Nucleus accumbens (tissue), 56 donors: ENCODE measurements at places on chromosomes 1 and 21.

DNA sequence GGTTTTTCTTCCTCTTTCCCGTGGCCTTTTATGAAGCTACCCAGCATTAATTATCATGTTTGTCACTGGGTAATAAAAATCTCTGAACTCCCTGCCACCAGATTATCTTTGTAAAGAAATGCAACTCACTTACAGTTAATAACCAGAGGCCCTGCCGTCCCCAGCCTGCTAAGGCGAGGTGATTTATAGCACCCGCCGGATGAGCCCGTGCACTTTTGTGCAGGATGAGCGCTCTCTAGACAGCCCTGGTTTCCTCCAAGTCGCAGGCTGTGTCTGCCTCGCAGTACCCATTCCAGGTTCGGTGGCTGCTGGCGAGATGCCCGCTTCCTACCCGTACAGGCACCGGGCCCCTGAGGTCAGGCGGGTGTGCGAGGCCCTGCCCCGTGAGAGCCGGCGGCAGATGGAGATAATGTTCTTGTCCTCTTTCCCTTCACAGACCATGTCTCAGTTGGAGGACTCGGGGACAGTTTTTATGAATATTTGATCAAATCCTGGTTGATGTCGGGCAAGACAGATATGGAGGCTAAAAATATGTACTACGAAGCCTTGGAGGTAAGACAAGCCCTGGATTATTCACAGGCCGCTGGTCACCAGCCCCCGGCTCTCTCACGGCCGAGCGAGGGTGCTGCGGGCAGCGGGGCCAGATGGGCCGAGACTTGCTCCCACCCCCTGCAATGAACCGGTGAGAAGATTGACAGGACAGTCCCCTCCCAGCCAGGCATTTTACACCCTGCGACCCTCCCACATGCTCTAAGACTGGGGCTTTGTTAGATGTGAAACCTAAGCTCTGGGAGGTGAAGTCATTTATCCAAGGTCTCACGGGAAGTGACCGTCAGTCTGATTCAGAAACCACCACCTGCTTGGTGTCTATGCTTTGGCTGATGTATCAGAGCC is 28.5 kb upstream of the SELENON start:
- no peak for DNase-seq

- DNase-seq = no peak
These were observed 25.8 kb downstream of the OSBPL9 start for GRCh38 chr1:51642739-51643142.

- no peak for DNase-seq
These were observed 69.8 kb downstream of the KCNT2 start for GRCh38 chr1:196538473-196538872.

GRCh38 chr1:224539971-224540370 is 76.1 kb upstream of the CNIH3 start:
- no peak for DNase-seq

GRCh38 chr1:181969902-181970301 is 91.6 kb downstream of the ZNF648 start:
- no peak for DNase-seq

DNA sequence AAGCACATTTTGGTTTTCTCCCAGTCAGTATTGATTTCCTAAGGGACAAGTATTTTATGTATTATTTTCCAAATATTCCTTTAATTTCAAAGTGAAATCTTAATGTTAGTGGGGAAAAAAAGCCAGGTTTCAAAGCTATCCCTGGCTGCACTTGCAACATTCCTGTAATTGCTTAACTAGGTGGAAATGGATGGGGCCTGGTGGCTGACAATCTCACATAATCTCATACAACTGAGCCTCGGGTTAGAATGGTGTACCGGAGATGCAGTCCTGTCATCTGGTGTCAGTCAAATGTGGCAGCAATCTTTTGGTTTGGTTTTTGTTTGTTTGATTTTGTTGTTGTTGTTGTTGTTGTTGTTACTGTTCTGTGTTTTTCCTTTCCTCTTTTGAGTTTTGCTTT is 46.1 kb downstream of the KDM1A start:
- no peak for DNase-seq

DNA sequence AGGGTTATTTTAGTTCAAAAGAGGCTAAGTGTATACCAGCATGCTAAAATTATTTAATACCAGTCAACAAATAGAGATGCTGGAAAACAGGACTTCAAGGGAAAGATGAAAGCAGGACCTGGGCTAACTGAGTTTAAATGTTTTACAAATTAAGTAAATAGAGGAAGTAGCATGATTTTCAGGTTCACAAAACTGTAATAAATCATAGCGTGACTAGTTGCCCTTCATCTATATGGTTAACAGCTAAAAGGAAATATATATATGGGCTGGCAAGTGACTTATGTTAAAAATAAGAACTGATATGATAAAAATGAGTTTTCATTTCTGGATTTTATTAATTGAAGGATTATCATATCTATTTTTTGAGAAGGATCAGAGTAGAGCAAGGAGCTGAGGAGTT is 25.6 kb downstream of the DPYD start:
- DNase-seq = no peak

DNA sequence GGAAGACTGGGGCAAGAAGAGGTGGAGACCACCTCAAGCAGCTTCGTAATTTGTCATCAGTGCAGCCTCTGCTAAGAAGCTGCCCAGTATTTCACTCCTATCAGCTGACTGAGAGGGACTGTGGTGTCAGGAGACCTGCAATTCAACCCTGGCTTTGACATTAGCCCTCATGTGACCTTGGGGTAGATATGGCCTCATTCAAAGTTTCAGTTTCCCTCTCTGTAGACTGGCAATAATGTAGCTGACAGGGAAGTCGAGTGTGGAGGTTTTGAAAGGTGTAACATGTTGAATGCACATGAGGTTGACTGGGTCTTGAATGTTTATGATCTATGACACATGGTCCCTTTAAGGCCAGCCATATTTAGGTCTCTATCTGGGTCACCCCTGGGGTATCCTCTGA is 2.2 kb upstream of the SPRR4 start:
- DNase-seq = no peak

DNA sequence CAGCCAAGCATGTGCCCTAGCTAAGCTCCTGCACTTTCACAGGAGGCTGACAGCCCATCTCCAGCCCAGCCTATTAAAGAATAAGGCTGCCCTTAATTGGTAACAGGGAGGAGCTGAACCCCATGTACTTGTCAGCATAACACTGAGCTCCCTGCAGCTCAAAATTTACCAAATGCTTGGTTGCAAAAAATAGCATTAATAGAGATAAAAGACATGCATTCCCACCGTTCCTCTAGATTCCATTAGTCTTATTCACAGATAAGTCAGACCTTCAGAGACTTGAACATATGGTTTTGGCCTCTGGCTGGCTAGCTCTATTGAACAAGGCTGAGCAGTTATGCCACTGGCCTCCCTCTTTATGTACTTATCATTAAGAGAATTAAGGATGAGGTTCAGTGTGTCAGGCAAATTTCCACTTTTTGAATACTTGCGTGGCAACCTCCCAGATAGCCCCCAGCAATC is 29.2 kb downstream of the OLFML3 start:
- no peak for DNase-seq

GRCh38 chr21:43937051-43937832 is 72.2 kb downstream of the AGPAT3 start:
- DNase-seq = no peak

DNA sequence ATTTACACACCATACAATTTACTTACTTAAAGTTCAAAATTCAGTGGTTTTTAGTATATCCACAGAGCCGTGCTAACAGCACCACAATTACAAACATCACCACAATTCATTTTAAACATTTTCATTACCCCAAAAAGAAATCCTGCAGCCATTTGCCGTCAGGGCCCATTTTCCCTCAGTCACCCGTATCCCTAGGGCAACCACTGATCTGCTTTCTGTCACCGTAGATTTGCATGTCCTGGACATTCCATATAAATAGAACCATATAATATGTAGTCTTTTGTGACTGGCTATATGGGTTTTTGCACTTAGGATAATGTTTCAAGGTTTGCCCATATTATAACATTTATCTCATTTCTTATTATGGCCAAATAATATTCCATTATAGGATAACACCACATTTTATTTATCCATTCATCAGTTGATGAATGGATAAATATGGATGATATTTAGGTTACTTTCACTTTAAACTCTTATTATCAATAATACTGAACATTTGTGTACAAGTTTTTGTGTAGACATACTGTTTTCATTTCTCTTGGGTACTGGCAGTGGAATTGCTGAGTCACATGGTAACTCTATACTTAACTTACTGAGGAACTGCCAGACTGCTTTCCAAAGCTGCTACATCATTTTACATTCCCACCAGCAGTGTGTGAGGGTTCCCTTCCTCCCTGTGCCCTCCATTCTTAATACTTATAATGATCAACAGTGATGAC is 68.9 kb downstream of the ST3GAL3 start:
- DNase-seq = no peak

DNA sequence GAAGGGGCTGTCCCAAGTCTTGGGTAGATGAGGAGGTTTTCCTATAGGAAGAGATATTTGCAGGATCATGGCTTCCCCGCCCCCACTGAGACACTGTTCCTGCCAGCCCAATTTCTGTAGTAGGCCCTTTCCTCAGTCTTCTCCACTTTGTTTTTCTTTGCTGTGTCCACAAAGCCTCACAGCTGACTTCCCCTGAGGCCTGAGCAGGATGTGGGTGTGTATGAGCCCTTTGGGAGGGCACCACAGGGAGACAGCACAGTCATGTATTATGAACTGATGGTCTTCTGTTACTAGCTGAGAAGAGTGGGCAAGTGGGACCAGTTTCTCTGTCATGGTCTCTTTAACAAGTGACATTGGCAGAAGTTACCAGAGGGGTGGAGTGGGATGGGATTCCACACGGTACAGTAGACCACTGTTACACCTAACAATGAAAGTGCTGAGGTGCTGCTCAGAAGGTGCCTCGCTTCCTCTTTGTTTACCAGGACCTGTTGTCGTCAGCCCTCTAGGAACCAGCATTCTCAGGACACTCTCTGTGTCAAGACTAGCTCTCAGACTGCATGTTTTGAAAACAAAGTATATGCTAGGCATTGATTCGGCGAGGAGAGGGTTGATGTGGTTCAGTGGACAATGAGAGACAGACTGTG is 253.8 kb upstream of the HOOK1 start:
- no peak for DNase-seq

- no peak for DNase-seq
These were observed 126.5 kb downstream of the RHOU start for GRCh38 chr1:228861832-228862180.

DNA sequence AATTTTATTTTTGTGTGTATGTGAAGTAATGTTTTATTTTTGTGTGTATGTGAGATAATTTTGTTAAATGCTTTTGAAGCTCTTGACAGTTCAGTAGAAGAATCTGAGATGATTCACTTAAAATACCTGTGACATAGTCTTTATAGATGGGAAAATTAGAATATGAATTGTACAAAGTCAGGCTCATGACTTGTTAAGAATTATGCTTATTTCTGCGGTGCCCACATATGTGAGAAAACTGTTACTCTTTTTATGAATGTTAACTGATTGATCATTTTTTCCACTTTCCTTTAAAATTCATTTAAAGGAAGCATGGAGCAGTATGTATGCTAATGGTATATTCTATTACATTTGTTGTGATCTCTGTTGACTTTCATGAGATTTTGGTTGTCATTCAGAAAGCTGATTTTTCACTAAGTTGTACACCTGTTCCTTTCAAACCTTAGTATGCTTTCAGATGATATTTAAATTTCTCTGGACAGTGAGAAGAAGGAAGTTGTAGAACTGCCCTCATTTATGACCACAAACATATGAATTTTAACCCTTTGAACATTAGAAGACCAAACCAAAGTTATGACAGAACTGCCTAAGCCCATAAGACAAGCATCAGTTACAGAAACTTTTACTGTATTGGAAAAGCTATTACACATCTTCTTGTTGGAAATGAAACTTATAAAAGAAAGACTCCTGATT is 110.1 kb downstream of the POU2F1 start:
- no peak for DNase-seq

GRCh38 chr1:49527606-49528305 is 496.0 kb downstream of the AGBL4 start:
- DNase-seq = no peak

- DNase-seq = no peak
These were observed 54.7 kb downstream of the SLC37A1 start for GRCh38 chr21:42568376-42568775.

DNA sequence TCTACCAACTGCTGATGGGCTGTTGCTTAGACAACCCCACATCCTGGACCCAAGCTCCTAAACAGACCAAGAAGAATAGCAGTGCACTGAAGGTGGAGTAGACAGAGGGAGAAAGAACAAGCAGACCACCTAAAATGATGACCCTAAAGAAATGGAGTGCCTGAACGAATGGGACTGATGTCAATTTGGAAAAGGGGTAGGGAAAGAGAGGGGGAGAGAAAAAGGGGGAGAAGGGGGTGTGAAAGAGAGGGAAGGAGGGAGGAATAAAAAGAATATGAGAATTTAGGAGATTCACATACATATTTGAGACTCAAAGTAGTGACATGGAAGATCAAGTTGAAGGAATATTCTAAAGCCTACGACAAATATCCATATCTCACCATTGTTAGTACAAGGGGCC is 144.4 kb upstream of the DUSP10 start:
- no peak for DNase-seq
